ENCODE measurements at places on chromosomes 4 and X.
A peak's percentile ranks its signal among the peaks of the same experiment; 100 is the strongest.

GRCh38 chr4:53169695-53170617, 195.9 kb downstream of the SCFD2 start:
- DNase-seq: no peak

- no peak for DNase-seq
These were observed 77.1 kb downstream of the TBCK start for GRCh38 chr4:106238820-106239420.

DNA sequence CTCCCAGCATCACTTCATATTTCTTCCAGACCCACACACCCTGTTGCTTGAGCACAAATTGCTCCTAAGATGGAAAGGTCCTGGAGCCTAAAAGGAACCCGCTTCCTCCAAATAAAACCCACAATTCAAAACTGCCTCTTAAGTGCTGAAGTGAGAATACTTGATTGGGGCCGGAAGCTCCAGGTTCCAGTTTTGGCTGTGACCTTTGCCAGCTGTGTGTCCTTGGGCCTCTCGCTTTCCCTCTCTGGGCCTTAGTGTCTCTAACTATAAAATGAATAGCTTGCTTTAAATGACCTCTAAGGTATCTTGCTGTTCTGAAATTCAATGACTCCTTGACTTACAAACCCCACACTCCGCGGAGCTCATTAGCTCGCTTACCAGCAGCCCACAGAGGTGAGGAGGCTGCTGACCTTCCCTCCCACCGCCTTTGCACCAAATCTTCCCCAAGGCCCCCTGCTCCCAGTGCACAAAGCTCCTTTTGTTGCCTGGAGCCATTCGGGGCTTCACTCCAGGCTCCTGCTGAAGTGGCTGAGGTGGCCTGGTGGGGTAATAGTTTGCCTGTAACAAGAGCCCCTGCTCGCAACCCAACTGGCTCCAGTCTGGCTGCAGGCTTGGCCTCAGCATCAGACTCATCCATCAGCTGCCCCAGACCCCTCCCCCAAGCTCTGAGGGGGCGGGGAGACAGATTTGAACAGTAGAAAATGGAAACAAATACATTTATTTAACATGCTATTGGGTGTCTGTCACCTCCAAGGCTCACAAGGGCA, 21.8 kb downstream of the STARD8 start:
- DNase-seq: no peak

- DNase-seq: no peak
These were observed 912.6 kb upstream of the LCORL start for GRCh38 chr4:18934197-18934596.

- no peak for DNase-seq
These were observed 2.8 kb downstream of the SFRP2 start for GRCh38 chr4:153785910-153786721.

- DNase-seq: peak; percentile 71
These were observed 32.7 kb downstream of the ACSL1 start for GRCh38 chr4:184792950-184793555.

GRCh38 chr4:98688411-98689290, 30.2 kb upstream of the TSPAN5 start:
- peak; percentile 60 for DNase-seq

- DNase-seq: no peak
These were observed 68.5 kb downstream of the GAB1 start for GRCh38 chr4:143405075-143405730.

DNA sequence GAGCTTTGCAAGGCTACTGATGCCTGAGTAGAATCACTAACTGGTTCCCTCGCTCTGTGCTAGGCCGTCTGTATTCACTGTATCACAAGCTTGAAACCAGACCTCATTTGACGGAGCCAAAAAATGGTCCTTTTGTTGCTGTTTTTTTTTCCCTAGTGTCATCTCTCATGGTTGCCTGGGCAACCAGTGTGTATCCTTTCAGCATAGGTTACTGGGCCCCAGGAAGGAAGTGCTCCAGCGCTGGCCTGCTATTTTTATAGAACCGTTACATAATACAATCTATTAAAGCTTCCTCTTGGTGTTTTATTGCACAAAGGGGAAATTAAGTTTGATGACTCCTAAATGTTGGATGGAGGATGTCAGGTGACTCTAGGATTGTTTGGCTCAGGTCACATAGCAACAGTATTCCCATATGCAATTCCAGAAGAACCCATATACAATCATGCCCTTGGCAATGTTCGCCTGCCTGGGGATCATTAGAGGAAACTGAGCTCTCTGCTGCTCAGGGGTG, 220.4 kb downstream of the SPRY1 start:
- peak; percentile 85 for DNase-seq

DNA sequence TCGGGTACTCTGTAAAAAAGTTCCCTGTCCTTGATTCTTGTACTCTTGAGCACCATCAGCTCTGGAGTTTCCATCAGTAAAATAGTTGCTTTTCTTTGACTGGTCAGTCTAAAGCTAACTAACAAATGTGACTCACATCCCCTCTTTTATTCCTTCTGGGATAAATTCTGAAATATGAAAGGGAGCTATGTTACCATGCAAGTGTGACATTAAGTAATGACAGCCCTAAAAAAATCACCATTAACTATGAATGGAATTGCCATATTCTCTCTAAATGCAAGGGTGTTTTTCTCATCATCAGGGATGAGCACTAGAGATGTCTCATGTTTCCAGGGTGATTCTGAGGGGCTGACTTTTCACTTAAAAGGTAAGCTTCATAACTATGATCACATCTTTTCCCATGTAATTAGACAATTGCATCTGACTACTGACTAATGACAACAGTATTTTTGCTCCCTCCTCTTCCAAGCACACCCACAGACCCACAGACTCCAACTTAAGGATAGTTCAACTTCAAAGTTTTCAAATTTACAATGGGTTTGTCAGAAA, 26.9 kb upstream of the RASGEF1B start:
- no peak for DNase-seq

GRCh38 chr4:52069571-52069970, 18.5 kb downstream of the SPATA18 start:
- no peak for DNase-seq

DNA sequence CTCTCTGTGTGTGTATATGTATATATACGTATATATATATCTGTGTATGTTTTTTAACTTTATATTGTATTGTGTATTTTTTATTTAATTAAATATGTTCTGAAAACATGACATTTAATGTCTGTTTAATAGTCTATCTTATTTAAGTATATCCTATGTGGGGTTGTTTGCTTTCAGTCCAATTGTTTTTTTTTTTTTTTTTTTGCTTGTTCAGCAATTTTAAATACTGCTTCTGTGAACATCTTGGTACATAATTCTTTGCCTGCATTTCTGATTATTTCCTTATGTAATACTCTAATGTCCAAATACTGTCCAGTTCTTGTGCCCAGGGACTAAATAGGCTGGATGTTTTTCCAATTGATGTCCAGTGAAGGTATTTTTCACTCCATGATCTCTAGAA, 45.1 kb upstream of the MAD2L1 start:
- DNase-seq: no peak

DNA sequence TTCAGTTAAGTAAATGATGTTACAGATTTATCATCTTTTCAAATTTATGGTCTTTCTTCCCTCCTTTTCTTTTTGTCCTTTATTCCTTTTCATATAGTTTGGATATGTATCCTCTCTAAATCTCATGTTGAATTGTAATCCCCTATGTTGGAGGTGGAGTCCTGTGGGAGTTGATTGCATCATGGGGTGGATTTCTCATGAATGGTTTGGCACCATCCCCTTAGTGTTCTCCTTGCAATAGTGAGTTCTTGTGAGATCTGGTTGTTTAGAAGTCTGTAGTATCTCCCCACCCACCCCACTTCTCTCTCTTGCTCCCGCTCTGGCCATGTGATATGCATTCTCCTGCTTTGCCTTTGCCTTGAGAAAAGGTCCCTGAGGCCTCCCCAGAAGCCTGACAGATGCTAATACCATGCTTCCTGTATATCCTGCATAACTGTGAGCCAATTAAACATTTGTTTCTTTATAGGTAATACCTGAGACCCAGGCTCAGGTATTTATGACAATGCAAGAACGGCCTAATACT, 236.7 kb downstream of the PRDM5 start:
- no peak for DNase-seq

DNA sequence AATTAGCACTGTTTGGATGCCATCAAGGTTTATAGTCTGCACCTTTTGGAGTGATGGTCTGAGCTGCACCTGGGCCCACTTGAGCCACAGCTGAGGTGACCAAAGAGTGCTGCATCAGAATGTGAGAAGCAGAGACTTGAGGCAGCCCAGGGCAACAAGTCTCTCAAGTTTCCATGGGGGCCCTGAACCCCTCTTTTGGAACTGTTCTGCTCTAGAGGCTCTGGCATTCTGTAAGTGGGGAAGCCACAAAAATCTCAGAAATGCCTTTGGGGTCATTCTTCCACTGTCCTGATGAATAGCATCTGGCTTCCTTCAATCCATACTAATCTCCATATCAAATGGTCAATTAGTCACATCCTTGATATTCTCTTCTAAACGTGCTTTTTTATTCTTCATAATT, 298.4 kb upstream of the MAOA start:
- DNase-seq: no peak

DNA sequence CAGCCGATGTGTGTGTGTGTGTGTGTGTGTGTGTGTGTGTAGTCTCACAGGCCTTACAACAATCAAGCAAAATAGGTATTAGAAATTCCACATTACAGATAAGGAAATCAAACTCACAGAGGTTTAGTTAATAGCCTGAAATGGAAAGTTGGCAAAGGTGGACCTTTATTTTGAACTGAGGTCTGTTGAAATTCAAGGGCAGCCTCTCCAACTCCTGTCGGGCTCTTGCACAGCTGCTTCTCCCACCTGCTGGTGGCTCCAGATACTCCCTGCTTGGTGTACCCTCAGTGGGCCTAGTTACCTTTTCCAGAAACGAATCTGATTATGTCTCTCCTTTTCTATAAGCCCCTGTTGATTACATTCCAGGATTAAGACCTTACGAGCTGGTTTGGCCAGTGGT, 195.9 kb downstream of the MGST2 start:
- DNase-seq: no peak

GRCh38 chr4:163621821-163622220, 127.3 kb downstream of the TMA16 start:
- no peak for DNase-seq

- no peak for DNase-seq
These were observed 46.2 kb downstream of the SMARCA5 start for GRCh38 chr4:143559757-143560147.

GRCh38 chr4:147825451-147826287, 93.8 kb downstream of the ARHGAP10 start:
- DNase-seq: no peak

GRCh38 chr4:71026086-71026485, 32.6 kb downstream of the DCK start:
- peak; percentile 67 for DNase-seq

DNA sequence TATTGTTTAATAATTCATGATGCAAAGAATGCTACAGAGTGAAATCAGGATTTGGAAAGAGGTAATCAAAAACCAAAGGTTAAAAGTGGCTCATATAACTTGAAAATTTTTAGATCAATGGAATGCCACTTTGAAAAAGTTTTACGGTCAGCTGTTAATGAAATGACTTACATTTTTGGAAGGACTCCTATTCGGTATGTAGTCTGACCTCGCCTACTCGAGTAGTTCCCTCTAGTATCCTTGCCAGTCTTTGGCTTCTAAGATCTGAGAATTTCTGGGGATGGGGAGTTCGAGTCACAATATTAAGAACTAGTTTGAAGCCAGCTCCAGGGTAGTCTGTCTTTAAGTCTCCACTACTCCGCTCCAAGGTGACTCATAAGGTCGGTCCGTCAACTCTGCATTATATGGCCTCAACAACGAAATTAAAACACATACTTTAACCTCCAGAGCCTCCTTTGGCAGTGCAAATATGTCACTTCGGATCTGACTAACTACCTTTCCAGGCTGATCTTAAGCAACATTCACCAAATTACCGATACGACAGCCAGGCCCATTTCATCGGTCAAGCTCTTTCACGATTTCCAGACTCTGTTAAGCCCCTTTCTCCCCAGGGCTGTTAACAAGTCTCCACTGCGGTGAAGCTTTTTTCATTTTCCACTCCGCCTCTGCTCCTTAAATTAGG, 733 bp upstream of the NAA15 start:
- DNase-seq: no peak

- DNase-seq: no peak
These were observed 47.5 kb downstream of the RAPGEF2 start for GRCh38 chr4:159150396-159150795.

GRCh38 chr4:139115226-139115625, 61.8 kb downstream of the ELF2 start:
- no peak for DNase-seq

- no peak for DNase-seq
These were observed 141.8 kb upstream of the MSX1 start for GRCh38 chr4:4717692-4718091.

DNA sequence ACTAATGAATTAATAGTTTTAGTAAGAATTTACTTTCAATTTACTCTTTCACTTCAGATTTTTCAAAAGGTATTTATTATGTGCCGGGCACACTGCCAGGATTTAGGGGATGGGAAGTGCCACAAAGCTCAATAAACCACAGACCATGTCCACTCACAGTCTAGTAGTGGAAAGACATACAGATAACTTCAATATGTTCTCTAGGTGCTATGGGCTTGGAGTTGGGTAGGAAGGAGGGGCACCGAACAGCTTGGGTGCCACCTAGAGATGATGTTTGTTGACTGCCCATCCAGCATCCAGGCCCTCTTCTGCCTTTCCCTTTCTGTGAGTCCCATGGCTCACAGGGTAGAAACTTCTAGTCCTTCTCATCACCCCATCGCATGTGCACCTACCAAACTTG, 17.8 kb downstream of the MFAP3L start:
- DNase-seq: no peak

- DNase-seq: no peak
These were observed 47.0 kb downstream of the FGFRL1 start for GRCh38 chr4:1058198-1058996.

GRCh38 chr4:36388710-36389109, 107.3 kb downstream of the DTHD1 start:
- DNase-seq: no peak

- no peak for DNase-seq
These were observed 31.7 kb downstream of the SNCA start for GRCh38 chr4:89805297-89805696.

DNA sequence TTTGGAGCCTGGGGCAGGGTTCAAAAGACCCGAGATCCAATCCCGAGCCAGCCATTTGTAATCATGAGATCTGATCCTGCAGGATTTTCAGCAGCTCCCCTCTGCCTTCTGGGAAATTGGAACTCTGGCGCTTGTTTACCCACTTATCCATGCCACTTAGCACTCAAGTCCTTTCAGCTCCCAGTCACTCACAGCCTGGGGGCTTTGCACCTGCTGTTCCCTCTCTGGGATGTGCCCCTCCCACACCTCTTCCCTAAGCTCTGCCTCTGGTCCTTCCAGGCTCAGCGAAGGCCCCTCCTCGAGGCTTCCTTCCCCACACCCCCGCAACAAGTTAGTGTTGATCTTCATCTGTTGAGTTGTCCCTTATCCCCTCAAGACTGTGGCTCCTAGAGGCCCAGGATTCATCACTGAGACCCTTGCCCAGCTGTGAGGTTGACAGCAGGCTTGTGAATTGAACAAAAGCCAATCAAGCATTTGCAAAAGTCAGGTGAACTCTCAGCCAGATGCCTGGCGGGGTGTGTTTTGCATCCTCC, 99.1 kb upstream of the AFAP1 start:
- no peak for DNase-seq

GRCh38 chrX:107669885-107670628, 41.7 kb downstream of the PRPS1 start:
- no peak for DNase-seq
